ENCODE measurements at places on chromosomes 2 and 18.

- DNase-seq: peak; percentile 49
Observed at GRCh38 chr2:74585406-74586185, 31.1 kb downstream of the DOK1 start.

GRCh38 chr2:128369108-128369555 lies 50.5 kb upstream of the HS6ST1 start:
- no peak for DNase-seq

DNA sequence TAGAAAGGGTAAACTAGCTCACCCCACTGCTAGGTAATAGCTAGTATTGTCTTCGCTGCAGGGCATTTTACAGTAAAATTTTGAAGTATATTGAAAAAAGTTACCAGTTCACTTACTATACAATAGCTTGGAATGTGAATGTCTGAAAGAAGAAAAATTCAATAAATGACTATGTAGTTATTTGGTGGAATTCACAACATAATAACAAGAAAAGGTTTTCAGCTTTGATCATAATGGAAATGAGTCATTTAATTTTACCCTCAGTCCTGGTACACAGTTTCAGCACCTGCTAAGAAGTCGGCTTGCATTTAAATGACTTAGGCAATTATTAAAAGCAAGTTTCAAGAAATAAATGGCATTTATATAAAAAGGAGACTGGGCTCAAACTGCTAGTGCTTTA lies 90.4 kb downstream of the NUP35 start:
- DNase-seq: no peak

DNA sequence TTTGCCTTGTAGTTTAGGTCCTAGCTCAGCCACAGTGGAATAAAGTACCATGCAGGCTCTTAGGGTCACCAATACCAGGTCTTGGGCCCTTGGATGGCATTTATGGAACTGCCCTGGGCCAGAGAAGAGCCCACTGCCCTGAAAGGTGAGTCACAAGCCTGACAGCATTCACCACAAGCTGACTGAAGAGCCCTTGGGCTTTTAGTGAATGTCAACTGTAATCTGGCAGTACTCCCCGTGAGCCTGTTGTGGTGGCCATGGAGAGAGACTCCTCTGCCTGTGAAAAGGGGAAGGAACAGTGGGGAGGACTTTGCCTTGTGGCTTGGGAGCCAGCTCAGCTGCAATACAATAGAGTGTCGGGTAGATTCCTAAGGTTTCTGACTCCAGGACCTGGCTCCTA lies 1389.7 kb downstream of the DSC3 start:
- no peak for DNase-seq

GRCh38 chr2:37471994-37472393 lies 127.6 kb downstream of the QPCT start:
- no peak for DNase-seq

GRCh38 chr2:4404363-4404762 lies 701.0 kb downstream of the DCDC2C start:
- no peak for DNase-seq

- no peak for DNase-seq
Observed at GRCh38 chr2:35343135-35343534, 1012.4 kb upstream of the CRIM1 start.

GRCh38 chr2:131016826-131017741 lies 76.2 kb downstream of the FAM168B start:
- DNase-seq: no peak

DNA sequence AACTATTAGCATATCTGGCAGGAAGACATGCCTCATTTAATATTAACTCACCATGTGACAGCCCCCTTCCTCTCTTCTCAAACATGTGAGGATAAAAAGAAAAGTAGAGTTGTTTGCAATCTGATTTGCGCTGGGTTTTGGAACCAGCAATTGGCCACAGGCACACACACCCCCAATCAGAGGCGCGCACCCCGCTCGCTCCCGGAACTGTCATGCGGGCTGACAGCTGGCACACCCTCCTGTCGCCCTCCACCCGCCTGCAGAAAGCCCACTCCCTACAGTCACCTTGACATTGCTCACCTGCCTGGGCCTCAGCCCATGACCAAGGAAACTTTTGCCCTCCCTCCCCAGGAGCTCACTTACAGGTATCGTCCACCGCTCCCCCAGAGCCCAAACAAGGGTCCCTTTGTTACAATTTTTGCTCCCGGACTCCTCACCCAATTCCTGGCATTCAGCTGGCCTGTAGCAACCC lies 1.1 kb downstream of the COBLL1 start:
- peak; percentile 10 for DNase-seq

DNA sequence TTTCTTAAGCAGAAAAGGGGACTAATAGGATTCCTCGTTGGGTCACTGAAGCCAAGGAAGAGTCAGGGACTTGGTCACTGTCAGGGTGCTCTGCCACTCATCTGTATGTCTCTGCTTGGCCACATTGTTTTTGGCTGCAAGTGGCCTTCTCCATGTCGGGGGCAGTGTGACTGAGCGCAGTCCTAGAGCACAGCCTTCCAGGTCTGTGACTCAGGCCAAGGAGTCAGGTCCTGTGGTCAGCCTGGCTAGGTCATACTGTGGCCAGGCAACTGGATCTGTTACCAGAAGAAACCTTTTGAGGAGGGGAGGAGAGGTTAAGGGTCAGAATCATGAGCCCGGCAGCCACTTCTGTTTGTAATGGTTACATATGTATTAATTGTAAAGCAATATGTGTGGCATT lies 61.3 kb downstream of the GALNT1 start:
- DNase-seq: no peak

GRCh38 chr2:75241696-75242095 lies 42.4 kb upstream of the TACR1 start:
- DNase-seq: no peak

DNA sequence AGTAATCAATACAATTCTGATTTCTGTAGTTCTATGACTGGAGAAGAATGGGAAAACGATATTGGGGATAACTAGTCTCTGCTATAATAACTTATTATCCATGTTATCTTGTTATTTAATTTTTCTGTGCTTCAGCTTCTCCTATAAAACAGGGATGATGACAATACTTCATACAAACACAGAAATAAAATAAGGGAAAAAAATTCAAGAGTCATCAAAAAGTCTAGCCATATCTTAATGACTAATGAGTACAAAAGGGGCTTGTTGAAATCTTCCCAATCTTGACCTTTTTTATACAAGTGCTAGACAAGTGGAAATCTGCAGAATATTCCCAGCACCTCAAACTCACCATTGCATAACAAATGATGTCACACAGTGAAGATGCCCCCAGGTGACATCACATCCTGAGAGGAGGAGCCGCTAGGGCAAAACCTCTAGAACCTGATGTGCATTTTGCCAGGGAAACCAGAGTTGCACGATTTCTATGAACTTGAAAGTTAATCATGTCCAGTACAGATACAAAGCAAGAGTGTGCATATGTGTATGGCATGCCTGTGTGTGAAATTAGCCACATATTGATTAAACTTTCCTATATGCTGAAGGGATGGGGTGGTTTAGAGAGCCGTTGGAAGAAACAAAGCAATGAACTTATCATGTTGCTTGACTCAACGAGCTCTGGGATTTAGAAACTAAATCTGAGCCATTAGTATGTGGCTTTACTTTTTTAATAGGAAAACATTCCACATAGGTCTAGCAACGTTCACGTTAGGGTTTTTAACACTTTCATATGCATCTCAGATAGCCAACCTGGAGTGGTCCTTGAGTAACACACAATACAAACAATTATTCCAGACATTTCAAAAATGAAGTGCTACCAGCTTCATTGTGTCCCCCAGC lies 278.9 kb downstream of the SLC4A3 start:
- DNase-seq: no peak

DNA sequence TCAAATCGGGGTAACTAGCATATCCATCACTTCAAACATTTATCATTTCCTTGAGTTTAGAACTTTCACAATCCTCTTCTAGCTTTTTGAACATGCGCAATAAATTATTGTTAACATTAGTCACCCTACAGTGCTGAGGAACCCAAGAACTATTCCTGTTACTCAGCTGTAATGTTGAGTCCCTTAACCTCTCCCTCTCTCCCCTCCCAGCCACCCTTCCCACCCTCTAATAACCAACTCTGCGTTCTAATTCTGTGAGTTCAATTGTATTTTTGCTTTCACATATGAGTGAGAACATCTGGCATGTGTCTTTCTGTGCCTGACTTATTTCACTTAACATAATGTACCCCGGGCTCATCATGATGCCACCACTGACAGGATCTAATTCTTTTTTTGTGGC lies 78.6 kb upstream of the RANBP2 start:
- DNase-seq: no peak

DNA sequence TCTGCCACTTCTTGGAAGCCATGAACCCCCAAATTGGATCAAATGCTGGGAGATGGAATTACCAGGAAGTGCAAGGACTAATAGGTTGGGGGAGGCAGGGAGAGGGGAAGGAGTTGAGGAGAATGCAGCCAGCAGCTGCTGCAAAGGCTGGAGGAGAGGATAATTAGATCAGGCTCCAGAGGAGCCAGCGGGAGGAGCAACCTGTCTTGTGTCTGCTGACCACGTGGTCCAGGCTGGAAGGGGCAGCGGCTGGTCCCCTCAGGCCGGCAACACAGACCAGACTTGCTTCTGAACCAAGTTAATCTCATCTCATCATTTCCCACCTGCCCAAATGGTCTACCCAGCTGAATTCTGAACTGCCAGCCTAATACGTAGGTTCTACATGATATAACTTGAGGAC lies 68.3 kb downstream of the MRO start:
- no peak for DNase-seq

DNA sequence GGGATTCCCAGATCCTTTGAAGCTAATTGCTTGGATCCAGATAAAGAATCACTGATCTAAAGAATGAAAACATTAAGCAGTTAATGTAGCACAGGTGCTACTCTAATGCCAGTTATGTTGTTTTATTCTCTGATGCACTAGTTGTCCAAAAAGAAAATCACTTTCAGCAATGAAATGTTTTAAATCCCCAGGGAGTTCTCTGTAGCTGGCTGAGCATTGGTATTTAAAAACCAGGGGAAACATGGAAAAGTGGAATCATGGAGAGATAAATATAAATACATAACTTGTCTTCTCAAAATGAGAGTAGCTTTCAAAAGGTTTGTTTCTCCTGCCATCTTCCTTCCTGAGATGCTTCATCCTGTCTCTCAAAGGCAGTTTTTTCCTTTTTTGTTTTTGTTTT lies 37.7 kb downstream of the CD302 start:
- DNase-seq: no peak

DNA sequence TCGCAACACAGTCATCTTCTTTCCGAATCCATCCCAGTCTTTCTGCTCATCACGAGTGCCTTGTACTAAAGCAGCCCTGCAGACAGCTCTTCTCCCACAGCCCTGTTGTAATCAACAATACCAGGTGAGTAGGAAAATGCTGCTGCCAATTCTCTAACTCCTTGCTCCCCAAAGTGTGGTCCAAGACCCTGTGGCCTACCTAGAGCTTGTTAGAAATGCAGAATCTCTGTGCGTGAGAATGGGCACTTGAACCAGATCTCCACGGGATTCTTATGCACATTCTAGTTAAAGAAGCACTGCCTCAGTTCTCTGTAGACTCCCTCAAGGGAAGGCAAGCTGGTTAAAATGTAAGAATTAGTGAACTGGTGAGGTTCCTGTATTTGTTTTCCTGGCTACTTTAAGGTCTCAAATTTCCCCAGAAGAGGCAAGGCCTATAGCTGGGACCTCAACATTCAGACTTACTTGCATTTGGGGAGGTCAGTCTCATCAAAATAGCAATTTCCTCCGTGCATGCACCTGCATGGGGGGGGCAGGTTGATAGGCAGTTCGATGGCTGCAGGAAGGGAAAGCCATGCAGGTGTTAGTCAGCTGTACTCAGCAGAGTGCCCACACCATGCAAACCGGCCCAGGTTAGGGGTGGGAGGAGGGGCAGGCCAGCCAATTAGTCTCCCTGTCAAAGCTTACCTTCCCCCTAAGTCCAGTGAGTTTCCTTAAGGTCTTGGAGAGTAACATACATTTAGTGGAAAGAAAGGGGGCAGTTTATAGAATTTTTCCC lies 70.8 kb downstream of the DHRS9 start:
- DNase-seq: no peak

- DNase-seq: no peak
Observed at GRCh38 chr2:222900354-222900753, 39.5 kb downstream of the ACSL3 start.

DNA sequence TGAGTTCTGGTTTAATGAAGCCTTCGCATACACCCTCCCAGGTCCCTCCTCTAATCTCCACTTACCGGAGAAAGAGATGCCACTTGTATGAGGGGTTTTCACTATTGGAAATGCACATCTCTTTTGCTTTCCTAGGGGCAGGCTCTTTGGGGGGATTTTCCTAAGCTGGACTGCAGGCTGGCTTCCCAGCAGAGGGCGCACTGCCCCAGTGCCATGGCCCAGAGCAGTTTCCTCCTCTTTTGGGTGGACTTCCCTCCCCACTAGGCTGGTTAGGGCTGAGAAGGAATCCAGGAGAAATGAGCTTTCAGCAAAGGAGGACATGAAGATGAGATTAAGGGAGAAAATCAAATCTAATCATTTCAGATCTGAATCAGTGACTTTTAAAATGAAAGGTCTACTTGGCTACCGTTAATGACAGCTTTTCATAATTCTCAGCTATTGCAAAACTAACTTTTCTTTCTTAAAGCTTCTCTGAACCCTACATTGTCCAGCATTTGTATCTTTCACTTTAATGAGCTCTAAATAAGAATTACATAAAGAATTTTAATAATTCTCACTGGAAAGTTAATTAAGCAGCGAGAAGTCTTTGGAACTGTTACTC lies 784.1 kb upstream of the FANCL start:
- DNase-seq: peak; percentile 16

- DNase-seq: peak; percentile 44
Observed at GRCh38 chr2:157899125-157899839, 23.2 kb upstream of the ACVR1 start.

- no peak for DNase-seq
Observed at GRCh38 chr2:60472041-60472440, 81.4 kb downstream of the BCL11A start.

DNA sequence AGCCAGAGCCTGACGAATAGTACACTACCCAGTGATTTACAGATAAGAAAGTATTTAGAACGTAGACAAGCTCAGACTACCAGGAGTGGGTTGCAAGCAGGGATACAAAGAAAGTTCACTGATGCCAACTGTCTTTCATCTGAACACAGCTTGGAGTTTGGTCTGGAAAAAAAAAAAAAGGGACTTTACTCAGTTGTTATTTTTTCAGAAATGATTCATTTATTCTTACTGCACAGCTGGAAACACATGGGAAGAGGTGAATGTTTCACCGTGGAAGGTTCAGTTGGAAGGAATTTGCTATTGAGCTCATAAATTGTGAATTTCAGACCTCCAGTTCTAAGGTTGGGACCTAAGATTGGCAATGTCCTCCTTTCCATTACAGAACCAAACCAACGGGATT lies 259.7 kb downstream of the ETAA1 start:
- DNase-seq: no peak

Data from activated T-cell treated with anti-CD3 and anti-CD28 coated beads, Interleukin-2, amount 50 U/mL, for 72 hours (primary cell).